Stimulated activated CD4-positive, alpha-beta T cell treated with anti-CD3 and anti-CD28 coated beads, Interleukin-1b, Interleukin-23, amount 100 ng/mL, for 1 hour (primary cell): ENCODE measurements at places on chromosomes 3 and 15.

- no peak for DNase-seq
Observed at GRCh38 chr15:63448266-63448665, 56.1 kb upstream of the USP3 start.

DNA sequence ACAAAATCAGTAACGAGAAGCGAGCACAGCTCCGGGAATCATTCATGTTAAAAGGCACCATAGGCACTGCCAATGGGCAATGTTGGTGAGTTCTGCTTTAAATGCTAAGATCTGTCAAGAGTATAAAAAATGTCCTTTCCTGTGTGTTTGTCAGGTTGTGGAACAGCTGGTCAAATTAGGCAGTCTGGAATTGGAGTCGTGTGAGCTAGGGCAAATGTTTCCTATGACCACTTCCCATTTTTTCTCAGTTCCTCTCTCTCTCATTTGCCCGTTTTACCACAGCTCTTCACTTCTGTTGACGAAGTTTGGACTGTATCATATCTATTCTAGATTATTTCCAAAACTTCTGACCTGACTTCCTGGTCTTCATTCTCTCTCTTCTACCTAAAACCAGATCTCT lies 60.8 kb upstream of the GOLIM4 start:
- no peak for DNase-seq

DNA sequence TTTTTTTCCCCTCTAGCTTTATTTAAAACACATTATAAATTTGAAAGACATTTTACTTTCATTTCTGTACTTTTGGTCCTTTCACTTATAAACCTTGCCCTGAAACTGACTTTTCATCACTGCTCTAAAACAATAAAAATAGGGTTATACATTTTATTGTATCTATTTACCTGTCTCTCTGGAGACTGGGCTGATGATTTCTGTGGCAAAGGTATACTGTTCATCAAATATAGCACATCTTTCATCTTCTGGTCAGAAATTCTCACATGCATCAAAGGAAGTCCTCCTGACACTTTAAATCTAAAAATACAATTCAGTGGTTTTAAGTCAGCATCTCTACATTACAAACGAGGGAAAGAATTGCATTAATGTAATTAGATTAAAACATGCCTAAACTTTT lies 86.1 kb downstream of the VPS13C start:
- no peak for DNase-seq

- no peak for DNase-seq
Observed at GRCh38 chr15:87955284-87955909, 301.1 kb downstream of the NTRK3 start.

- DNase-seq: no peak
Observed at GRCh38 chr3:194577986-194578905, 55.0 kb downstream of the TMEM44 start.
